Chondrocyte (in vitro differentiated cells): ENCODE measurements at places on chromosomes 7 and 10.

GRCh38 chr7:29381206-29382094, 182.2 kb upstream of the PRR15 start:
- DNase-seq: no peak

DNA sequence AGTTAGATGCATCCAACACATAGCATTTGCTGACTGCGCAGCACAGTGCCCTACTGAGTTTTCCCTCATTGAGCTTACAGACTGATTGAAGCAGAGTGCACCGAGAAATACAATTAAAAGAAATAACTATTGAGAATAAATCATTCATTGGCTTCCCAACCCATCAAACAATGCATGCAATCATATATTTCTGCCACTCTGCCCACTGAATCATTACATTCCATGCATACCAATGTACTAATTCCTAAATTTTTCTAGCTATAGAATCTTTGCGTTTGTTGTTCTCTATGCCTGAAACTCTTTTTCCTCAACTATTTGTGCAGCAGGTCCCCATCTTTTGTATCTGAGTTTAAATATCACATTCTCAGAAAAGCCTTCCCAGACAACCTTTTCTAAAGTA, 783.8 kb downstream of the SORCS1 start:
- no peak for DNase-seq

- DNase-seq: no peak
Measured at GRCh38 chr7:26369593-26369992, 77.9 kb downstream of the SNX10 start.

GRCh38 chr10:75716506-75716905, 285.1 kb downstream of the LRMDA start:
- DNase-seq: no peak

DNA sequence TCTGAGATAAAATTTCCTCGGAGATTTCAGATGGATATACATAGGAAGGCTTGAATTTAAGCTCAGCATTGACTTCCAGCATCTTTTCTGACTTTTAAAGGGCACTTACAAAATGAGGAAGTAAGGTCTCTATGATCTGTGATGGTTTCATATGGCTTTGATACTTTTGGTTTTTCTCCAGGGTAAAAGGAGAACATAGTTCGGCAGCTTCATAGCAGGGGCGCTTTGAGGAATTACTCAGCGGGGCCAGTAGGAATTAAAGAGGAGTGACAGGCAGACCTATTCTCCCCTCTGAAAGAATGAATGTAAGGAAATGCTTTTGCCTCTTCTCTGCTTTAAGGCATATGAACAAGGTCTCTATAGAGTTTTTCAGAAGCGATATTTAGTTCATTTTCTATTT, 80.0 kb upstream of the PCDH15 start:
- DNase-seq: no peak

GRCh38 chr10:18656724-18657123, 2.5 kb upstream of the ARL5B start:
- DNase-seq: no peak

DNA sequence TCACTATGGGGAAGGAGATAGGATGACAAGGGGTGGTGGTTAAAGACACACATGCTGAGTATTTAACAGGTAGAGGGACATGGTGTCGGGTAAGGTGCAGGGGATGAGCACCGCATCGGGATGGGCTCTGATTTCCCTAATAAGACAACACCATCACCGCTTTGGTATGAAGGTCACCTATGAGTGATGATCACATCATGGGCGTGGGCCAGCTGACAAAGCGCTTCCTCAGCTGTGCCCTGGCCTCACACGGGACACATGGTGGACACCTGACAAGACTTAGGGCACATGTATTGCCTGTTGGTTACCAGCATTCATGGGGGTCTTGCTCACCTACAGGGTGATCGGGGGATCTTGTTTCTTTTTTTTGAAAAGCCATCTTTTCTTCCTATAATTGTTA, 12.8 kb downstream of the C7orf57 start:
- peak; percentile 75 for DNase-seq

DNA sequence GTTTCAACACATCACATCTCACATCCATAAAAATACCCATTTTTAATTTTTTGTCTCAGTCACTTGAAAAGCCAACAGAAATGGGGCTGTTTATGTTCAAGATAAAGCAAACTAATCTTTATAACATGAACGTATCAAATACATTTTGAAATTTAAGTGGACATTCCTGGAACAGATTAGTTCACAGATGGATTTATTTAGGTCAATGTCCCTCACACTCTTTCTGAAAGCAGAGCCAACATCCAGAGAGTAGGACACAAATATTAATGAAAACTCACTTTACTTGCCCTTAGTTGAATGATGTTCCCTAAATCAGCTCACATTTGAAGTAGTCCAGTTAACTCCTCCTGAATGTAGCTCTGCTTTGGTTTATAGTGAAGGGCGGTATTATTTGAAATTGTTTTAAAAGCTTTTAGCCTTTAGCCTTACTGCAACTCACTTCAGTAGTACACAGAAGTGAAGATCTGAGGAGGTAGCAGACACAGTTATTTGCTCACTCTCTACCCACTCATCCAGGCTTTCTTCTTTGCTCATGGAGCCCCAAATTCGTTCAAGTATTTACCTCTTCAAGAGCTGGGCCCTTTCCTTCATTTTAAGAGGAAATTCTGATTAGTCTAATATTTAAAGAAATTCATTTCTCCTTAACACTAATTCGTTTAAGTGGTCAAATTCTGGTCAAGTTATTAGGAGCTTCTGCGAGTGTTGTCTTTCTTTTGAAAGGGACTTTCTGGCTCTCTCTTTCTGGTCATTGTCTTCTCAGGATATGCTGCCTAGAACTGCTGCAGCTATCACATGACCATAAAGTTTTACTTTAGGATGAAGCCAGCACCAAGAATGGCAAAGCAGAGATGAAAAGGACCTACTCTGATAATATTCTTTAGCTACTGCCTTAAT, 180.6 kb upstream of the AGR3 start:
- DNase-seq: no peak

GRCh38 chr10:95343573-95343972, 52.8 kb upstream of the PDLIM1 start:
- DNase-seq: no peak

- no peak for DNase-seq
Measured at GRCh38 chr10:90915766-90916075, 5.2 kb downstream of the ANKRD1 start.

DNA sequence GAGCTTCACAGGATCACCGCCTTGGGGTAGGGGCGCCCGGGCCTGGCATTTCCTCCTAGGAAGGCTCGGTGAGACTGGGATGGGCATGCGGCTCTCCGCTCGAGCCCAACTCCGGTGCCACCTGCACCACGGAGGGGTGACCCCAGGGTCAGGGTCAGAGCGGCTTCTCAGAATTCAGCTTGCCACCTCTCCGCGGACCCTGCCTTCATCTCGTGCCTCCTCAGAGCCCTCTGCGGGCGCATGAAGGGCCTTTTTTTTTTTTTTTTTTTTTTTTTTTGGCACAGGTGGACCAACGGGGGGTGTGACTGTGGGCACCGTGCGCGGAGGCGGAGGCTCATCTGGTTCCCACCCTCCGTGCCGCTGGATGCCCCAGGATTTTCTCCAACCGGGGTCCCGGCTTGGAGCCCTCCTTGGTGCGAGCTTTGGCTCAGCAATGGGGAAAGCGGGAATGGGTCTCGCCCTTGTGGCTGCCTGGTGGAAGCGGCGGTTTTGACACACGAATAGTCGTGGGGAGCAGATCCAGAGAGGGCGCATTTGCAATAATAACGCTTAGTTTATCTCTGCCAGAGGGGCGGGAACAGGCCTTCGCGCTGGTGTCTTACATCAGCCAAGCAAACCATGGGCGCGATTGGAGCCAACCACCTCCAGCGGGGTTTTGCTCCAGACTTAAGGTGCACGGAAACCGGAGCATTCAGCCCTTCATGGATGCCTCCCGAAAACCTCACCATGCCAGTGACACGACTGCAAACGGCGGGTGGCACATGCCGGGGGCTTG, 5.0 kb upstream of the TNRC18 start:
- DNase-seq: no peak

- DNase-seq: no peak
Measured at GRCh38 chr10:22849077-22849805, 78.6 kb upstream of the ARMC3 start.

DNA sequence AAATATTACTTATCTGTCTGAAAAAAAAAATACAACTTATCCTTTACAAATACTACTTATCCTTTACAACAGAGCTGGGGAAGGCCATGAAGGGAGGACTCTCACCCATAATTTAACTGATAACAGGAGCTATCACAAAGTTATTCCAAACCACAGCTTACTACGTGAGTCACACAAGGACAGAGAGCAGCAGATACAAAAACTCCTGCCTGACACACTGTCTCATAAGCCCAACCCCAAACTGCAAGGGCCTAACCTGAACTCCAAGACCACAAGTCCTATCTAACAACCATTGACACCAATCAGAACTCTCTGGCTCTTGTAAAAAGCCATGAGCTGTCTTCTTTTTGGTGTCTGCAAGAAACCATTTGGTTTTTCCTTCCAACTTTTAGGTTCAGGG, 28.5 kb upstream of the CXCL12 start:
- DNase-seq: no peak

GRCh38 chr7:54680377-54681005, 78.5 kb downstream of the SEC61G start:
- DNase-seq: no peak

DNA sequence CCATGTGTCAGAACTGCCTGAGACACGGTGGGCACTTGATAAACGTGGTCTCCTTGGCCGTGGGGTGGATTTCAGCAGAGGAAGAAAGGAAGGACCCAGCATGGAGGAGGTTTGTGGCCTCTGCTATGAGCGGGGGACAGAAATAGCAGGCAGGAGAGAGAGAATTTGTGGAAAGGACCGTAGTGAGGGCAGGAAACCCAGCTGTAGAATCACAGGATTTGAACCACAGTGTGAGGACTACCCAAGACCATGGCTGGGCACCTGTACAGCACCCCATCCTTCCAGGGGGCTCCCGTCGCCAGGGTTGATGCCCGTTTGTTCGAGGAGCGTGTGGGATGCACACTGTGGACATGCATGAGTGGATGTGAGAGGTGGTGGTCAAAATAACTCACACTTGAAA, 183.4 kb downstream of the PTPN20 start:
- no peak for DNase-seq

DNA sequence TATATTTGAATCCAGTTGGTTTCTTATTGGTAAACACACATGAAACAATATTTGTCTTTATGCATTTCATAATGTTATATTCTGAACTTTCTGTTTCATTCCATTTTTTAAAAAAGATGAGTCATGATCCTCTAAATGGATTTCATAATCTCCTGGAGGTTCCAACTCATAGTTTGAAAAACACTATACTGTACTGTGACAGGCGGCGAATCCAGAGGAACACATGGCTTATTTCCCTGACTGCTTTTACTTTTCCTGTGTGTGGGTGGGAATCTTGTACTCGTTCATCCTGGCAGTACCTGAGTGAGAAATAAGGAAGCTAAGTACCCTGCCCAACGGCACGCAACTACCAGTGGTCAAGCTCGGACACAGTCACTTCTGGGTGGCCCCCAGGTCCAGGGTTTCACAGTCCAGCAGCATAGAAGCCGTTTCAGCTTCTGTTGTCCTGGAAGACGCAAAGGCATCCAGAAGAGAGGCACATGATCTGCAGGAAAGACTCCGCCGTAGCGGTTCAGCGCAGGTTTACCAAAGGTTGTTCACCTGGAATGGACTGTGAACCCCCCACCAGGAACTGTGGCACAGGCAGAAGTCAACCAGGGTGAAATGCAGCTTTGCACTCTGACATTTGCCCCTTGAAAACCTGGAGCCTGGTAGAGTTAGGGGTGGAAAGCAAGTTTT, 117.7 kb downstream of the CCNY start:
- no peak for DNase-seq

GRCh38 chr7:81478664-81479063, 291.2 kb downstream of the HGF start:
- DNase-seq: no peak

DNA sequence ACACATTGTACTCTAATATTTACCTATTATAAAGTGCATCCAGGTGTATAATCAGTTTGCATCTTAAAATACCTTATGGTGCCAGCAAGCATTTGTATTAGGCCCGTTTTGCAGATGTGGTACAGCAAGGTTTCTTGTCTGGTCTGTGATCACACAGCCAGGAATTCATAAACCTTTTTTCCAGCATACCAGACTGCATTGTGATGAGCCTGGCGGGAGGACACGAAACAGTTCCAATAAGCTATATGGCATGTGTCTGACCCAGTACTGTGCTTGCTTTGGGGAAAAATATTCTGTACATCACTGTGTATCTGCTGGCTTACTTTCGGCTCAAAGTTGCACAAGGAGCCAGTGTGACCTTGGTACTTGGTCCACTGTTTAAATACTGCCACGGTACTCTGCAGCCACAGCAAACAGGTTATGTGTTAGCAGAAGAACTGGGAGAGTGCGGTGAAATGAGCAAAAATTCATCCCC, 36.3 kb downstream of the CHN2 start:
- no peak for DNase-seq

GRCh38 chr10:86945361-86946212, 11.8 kb downstream of the MMRN2 start:
- peak; percentile 78 for DNase-seq

DNA sequence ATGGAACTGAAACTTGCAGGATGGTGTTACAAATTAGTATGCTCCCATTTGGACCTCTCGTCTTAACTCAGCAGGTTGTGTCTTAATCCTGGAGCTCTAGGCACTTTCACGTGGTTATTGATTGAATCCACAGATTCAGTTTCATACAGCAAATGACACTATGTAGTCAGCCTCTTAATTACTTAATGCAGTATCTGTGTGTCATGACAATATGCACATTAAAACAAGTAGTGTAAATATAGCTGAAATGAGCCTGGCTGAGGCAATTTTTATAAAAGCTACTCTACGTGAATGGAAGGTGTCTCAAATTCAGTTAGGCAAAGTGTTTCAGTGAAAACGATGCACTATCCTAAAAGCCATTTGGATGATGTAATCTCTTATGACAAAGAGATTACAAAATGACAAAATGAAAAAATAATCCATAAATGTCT, 86.8 kb downstream of the CD36 start:
- DNase-seq: no peak

- no peak for DNase-seq
Measured at GRCh38 chr10:63228237-63228636, 95.1 kb downstream of the NRBF2 start.
